ENCODE measurements at places on chromosomes 2 and 18. TPM values are rescaled to one million over a fixed set of nuclear protein-coding genes. Genes with fewer than 3 reads are reported as not detected.

RAMP1 gene
- 9.1 TPM for total RNA-seq

- no peak overlapping the region for H3K27ac ChIP-seq
- no peaks in the 10 kb centered on the region for H3K4me1 ChIP-seq
- H3K36me3 ChIP-seq = no peaks in the 10 kb centered on the region
- no peak for DNase-seq
- H3K27me3 ChIP-seq = no peaks in the 10 kb centered on the region
- H3K4me3 ChIP-seq = no peak overlapping the region
Observed at GRCh38 chr2:209875270-209875669, 103.6 kb downstream of the UNC80 start.

- H3K27ac ChIP-seq = no peak overlapping the region
- H3K27me3 ChIP-seq = no peaks in the 10 kb centered on the region
- H3K4me1 ChIP-seq = peaks cover 4% of the 10 kb centered on the region
- H3K36me3 ChIP-seq = peaks cover 29% of the 10 kb centered on the region
- no peak overlapping the region for H3K4me3 ChIP-seq
Observed at GRCh38 chr2:61220768-61221167, 58.8 kb downstream of the C2orf74 start.

- H3K4me3 ChIP-seq = no peak overlapping the region
- no peak overlapping the region for H3K27ac ChIP-seq
- no peaks in the 10 kb centered on the region for H3K27me3 ChIP-seq
- DNase-seq = peak; percentile 85
- H3K36me3 ChIP-seq = no peaks in the 10 kb centered on the region
Observed at GRCh38 chr2:66456183-66457041, 21.5 kb downstream of the MEIS1 start.

DNA sequence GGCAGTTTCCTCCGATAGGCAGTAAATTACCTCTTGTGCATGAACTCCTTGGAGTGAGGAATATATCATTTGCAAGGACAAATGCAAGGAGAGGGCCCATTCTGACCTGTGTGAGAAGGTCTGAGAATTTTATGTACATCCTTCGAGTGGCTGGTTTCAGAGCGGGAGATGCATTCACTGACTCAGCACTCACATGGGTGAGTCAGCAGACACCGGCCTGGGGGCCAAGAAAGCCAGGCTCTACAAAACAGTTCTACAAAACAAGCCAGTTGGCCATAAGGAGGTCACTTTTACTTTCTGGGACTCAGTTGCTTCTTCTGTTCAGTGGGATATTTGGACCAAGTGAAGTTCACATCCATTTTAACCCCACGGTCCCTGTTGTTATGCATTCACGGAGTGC, 35.3 kb downstream of the CYP26B1 start:
- no peak overlapping the region for H3K27ac ChIP-seq
- H3K4me1 ChIP-seq = peaks cover 24% of the 10 kb centered on the region
- H3K36me3 ChIP-seq = no peaks in the 10 kb centered on the region
- DNase-seq = peak; percentile 58

GRCh38 chr2:190418727-190419126, 10.6 kb downstream of the MFSD6 start:
- no peaks in the 10 kb centered on the region for H3K4me1 ChIP-seq
- H3K27ac ChIP-seq = no peak overlapping the region
- no peak for DNase-seq
- no peaks in the 10 kb centered on the region for H3K36me3 ChIP-seq

- H3K36me3 ChIP-seq = peaks cover 37% of the 10 kb centered on the region
- H3K27me3 ChIP-seq = no peaks in the 10 kb centered on the region
- DNase-seq = no peak
- no peak overlapping the region for H3K4me3 ChIP-seq
- H3K4me1 ChIP-seq = peaks cover 5% of the 10 kb centered on the region
- peak overlapping the region; percentile 22 for H3K27ac ChIP-seq
Observed at GRCh38 chr2:112065486-112065885, 10.4 kb downstream of the TMEM87B start.

GRCh38 chr2:135844301-135844895, 7.4 kb upstream of the LCT start:
- peaks cover 17% of the 10 kb centered on the region for H3K36me3 ChIP-seq
- H3K4me1 ChIP-seq = peaks cover 8% of the 10 kb centered on the region

KCNJ3 gene
- not detected for total RNA-seq

All from astrocyte (in vitro differentiated cells and primary cell).